ENCODE measurements at places on chromosomes 3 and 15.

GRCh38 chr15:92907896-92908712, 8.0 kb downstream of the CHD2 start:
- no peak for DNase-seq

DNA sequence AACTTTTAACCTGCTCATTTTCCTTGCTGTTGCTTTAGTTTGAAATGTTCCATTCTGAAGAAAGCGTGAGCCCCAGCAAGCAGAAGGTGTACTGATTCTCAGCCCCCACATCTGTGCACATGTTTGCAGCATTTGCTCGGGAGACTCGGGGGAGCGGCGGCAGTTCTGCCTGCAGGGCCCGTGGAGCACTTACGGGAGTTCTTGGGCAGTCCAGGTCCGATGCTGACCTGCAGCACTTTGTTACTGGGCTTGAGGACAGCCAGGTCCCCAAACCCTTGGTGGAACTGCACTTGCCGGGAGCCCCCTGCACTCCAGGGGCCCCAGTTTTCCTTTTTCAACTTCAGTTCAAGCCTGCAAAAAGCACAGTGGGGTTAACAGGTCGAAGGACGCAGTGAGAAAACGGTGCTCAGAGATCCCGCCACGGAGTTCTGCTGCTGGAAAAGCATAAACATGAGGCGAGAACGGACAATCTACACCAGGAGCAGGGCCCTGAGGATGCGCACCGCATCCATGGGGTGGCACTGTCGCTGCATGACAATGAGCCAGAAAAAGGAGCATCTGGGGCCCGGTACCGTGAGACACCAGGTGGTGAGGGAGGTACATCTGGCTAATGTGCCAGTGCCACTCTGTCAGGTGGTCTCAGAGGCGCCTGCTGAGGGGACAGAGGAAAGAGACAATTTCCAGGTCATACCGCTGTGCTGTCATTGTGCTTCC, 45.6 kb upstream of the LDHAL6B start:
- DNase-seq, result no peak

DNA sequence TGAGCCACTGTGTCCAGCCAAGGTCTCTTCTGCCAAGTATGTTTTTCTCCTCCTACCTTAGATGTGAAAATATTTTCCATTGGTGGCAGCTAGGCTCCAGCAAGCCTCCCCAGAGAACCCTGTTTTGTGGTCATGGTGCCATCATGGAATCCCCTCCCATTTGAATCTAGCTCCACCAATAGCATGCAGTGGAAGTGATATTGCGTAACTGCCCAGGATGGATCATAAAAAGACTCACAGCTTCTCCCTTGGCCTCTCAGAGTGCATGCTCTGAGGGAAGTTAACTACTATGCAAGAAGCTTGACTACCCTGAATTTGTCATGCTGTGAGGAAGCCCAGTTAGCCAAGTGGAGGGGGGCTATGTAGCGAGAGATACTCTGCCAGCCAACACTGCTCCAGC, 27.5 kb downstream of the CRYGS start:
- DNase-seq, result no peak

- no peak for DNase-seq
These were observed 143.6 kb upstream of the BHLHE40 start for GRCh38 chr3:4835616-4836043.

- DNase-seq, result no peak
These were observed 79.8 kb downstream of the RFTN1 start for GRCh38 chr3:16433701-16434151.

GRCh38 chr3:156978481-156978961, 152.4 kb downstream of the LEKR1 start:
- no peak for DNase-seq

DNA sequence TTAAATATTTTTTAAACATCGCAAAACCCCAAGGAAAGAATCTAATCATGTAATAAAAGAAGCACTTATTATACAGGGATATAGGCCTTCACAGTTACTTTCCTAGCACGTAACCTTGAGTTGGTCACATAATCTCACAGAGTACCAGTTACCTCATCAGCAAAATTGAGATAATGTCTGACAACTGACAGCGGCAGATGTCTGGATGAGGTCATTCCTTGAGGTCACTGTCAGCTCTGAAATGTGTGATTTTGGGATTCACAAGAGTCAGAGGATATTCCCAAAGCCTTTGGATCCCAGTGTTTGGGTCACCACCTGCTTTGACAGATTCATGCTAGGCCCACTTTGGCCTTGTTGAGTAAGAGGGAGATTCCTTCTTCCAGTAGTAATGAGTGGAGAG, 151.4 kb upstream of the SEMA6D start:
- DNase-seq, result no peak

- DNase-seq, result no peak
These were observed 90.0 kb upstream of the ADPGK start for GRCh38 chr15:72873379-72874233.

DNA sequence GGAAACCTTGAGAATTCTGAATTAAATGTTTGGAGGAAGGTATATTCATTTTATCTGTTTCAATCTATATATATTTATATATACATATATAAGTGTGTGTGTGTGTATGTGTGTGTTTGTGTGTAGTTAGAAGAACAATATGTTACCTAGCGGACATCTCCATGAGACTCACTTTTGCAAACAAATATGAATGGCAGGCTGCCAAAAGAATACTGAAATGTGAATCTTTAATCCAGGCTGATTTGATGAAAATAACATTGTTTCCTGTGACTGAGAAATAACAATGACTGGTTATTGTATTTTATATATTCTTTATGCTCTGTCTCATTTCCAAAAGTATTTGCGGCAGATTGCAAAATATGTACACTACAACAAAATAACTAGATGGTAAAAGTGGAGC, 255.5 kb upstream of the TGFBR2 start:
- DNase-seq, result no peak

- no peak for DNase-seq
These were observed 1050.8 kb downstream of the DIPK2A start for GRCh38 chr3:145022447-145022846.

DNA sequence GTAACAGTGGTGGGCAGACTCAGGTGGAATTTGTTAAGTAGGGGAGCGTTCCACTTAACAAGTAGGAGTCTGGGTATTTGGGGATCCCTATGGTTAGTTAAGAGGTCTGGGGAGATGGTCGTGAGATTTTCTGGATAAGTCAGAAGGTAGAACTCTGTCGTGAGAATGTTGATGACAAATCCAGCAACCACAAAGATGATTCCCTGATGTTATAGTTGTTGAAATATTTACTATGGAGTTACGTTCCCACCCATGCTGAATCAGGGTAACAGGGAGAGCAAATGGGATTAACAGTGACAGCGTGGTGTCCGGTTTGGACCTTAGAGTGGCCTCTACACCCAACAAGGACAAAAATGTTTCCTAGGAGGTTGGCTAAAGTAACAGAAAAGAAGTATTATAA, 110.8 kb downstream of the MFSD1 start:
- DNase-seq, result no peak

DNA sequence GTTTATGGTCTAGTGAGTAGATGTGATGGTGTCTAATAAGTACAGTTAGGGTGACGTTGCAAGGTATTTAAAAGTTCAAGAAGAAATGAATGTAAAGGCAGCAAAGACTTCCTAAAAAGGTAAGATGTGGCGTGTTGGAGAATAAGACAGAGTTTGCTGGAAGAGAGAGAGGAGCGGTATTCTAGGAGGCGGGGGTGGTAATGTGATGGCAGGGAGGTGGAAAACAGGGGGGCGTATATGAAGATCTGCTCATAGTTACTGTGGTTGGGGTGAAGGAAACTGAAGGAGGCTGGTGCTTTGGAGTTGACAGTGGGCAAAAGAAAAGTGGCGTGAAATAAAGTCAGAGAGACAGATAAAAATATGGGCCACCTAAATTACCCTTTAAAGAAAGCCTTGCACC, 164.9 kb upstream of the LRRN1 start:
- DNase-seq, result no peak

- no peak for DNase-seq
These were observed 55.3 kb downstream of the CCDC33 start for GRCh38 chr15:74291101-74292071.

DNA sequence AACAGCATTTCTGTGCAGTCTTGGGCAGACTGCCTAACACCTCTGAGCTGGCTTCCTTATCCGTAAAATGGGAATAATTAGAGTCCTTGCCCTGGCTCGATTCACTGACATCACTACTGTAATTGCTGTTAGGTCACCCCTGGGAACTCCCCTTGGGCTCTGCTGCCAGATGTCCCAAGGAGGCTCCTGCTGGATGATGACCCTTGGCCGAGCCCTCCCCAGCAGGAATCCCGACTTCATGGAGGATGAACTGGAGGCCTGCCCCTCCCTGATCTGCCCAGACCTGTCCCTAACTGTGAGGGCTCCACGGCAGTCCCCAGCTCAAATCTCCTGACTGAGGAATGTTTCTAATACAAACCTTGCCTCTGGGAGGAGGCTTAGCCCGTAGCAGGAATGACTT, 18.0 kb downstream of the ESYT3 start:
- DNase-seq, result no peak

DNA sequence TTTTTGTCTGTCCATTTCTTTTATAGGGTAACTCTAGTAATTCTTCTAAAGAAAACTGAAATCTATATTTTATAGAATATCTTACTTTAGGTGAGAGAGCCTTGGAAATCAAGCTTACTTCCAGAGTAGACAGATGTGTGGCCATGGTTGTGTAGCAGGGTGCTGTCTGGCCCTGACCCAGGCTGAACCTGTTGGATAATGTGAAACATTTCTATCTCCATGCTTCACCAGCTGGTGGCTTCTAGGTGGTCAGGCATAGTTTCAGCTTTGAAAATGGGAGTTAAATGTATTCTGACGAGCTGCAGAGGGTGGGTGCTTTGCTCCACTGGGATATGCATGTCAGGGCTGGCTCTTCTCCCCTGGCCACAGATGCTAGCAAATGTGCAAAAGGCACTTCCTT, 20.8 kb upstream of the NR2C2 start:
- no peak for DNase-seq

DNA sequence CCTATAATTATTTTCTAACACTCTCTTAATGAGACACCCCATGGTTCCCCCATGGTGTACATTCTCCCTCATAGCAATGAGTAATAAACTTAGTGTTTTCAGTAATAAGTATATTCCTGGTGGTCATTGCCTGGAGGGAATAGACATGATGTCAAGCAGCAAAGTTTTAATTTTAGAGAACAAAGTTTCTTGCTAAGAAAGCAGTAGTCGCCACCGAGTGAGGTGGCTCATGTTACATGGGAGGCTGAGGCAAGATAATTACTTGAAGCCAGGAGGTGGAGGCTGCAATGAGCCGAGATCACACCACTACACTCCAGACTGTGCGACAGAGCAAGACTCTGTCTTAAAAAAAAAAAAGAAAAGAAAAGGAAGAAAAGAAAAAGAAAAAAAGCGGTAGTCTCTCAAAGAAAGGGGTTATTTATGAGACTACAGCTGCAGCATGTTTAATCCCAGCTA, 2.4 kb upstream of the ELP6 start:
- no peak for DNase-seq

DNA sequence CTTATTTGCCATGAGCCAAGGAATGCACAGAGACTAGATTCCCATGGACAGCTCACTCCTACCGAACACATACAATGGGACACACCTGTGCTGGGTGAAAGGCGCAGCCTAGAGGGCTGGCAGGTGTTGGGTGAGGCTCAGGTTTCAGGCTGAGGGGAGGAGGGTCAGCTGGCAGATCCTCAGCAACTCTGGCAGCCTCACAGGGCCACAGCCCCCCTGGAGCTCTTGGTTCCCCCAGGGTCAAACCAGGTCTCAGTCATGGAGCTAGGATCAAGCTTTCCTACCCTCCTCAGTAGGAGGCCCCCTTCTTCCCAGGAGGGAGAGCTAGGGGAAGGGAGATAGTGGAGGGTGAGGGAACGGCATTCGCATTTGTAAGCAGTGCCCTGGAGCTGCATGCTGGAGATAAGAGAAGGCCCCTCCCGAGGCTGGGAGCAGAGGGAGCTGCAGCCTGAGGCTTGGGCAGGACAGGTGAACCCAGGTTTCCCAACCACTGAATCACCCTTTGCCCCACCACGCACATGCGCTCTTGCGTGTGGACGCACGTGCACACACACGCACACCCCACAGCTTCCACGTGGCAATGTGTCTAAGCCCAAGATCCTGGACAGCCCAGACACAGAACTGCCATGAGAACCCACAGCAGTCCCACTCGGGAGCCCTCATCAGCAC, 26.3 kb upstream of the TFRC start:
- DNase-seq, result no peak

DNA sequence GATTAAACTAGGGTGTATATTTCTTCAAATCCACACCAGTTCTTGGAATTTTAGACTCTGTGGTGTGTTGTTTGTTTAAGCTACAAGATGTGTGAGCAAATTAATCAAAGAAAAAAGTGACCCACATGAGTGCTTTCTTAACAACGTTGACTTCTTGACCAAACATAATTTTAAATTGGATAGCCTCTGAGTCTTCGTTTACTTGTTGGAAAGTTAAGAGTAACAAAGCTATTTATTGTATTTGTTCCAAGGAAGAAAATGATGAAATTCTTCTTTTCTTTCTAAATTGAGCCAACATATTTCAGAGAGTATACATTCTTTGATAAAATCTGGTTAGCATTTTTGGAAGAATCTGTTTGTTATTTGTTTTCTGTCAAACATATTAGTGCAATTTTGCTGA, 99.9 kb upstream of the IGSF10 start:
- no peak for DNase-seq

DNA sequence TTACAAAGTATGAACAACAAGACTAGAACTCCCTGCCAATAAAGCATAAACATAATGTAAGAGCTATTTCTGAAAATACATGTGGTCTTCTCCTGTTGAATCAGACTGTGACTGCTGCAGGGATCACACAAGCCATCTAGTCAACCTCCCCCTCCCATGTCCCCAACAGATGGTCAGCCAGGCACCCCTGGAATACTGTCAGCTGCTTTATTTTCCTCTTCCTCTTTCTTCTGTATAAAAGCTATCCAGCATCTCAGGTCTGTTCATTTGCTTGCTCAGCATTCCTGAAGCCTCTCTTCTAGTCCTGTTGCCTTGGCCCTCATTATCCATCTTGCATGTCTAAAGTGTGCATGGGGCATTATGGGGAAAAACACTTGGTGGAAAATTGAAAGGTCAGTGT, 6.5 kb upstream of the MINDY4B start:
- no peak for DNase-seq

- DNase-seq, result no peak
These were observed 29.5 kb downstream of the CCDC12 start for GRCh38 chr3:46946856-46947545.

DNA sequence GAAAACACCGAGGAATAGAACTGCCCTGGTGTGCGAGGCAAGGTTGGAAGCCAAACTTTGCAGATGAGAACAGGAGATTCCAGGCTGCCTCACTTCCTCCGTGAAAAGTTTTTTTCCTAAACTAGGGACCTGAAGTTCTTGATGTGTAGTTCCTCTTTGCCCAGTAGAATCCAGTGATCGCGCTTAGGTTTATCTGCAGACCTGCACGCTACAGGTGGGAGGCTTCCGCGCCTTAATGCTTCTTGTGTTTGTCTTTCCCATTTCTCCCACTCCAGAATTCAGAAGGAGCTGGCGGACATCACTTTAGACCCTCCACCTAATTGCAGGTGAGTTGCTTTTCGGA, 5.4 kb downstream of the UBE2E1 start:
- no peak for DNase-seq
